ENCODE measurements at places on chromosomes 7 and 10.

GRCh38 chr7:96700516-96700915, 9.1 kb downstream of the SEM1 start:
- DNase-seq = no peak

GRCh38 chr7:152660021-152660420, 15.9 kb downstream of the XRCC2 start:
- no peak for DNase-seq

- no peak for DNase-seq
These were observed 3.2 kb upstream of the ZNF775 start for GRCh38 chr7:150375662-150376521.

GRCh38 chr7:75995052-75995471, 667 bp upstream of the TMEM120A start:
- no peak for DNase-seq

GRCh38 chr7:3592401-3593134, 291.5 kb downstream of the SDK1 start:
- DNase-seq = peak; percentile 55

DNA sequence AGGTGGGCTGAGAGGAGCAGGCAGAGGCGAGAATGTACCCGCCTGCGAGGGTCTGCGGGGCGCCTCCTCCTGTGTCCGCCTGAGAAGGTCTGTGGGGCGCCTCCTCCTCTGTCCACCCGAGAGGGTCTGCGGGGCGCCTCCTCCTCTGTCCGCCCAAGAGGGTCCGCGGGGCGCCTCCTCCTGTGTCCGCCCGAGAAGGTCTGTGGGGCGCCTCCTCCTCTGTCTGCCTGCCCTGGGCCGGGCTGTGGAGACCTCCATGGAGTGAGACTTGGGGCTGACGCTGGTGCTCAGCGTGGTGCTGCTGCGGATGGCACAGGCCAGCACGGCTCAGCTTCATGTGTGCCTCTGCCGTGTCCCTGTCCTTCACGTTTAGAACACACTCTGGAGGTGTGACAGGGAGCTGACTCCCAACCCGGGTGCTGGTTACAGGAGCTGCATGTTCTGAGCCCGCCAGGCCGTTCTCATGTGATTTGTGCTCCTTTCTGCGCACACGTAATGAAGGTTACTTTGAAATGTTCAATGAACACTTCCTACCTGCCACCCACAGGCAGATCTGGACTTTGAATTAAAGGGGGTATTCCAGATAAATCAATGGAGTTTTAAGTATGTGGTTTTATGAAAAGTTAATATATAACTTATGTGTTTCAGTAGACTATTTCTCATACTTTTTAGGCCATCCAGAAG, 20.5 kb upstream of the GET4 start:
- DNase-seq = no peak

DNA sequence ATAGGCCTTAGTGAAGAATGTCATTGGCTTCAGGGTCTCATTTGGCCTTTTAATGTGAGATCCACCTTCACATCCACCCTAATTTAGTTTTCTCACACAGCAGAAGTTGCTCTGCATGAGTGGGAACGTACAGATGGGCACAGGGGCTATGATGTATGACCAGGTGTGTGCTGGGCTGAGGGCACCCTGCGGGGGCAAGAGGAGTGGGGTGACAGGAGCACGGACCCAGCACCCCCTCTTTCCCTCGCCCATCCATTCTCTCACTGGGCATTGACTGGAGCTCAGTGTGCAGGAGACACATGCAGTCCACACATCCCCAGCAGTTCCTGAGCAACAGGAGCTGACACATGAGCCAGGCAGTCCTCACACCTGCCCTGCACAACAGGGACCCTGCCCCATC, 95.1 kb upstream of the PPP2R2D start:
- no peak for DNase-seq

DNA sequence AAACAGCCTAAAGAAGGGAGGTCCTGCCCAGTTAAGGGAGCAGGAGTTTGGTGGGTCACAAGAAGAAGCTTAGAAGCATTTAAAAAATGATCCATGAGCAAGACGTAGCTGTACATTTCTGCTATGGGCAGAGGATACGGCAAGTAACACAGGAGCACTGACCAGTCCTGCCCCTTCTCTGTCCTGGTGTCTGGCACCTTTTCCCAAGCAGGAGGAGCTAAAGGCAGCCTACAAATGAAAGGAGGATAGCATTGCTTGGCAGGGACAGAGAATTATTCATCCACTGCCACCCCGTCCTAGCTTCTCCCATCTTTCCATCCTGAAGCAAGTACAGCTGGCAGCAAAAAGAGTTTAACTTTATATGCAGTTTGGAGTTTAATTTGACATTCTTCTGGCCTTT, 1077.6 kb downstream of the TYW1 start:
- DNase-seq = no peak

- no peak for DNase-seq
These were observed 53.3 kb upstream of the RABGEF1 start for GRCh38 chr7:66687186-66687585.

GRCh38 chr10:61417661-61418060, 35.5 kb downstream of the TMEM26 start:
- no peak for DNase-seq

GRCh38 chr10:31962826-31963588, 34.4 kb upstream of the ARHGAP12 start:
- DNase-seq = no peak

DNA sequence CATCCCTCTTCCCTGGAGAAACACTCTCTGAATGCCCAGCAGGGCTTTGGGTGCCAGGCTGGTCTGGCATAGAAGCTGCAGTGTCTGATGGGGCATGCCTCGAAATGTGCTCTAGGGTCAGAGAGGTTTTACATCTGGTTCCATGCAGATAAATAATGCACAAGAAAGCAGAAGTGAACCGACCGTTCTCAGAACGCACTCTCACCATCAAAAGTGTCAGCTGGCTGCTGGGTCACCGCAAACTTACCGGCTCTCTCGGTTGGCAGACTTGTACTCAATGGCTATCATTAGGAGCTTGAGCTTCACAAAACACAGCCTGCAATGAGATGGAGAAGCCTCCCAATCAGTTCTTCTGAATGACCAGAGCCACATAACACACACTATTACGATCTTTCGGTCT, 610.0 kb downstream of the KCNMA1 start:
- DNase-seq = no peak

DNA sequence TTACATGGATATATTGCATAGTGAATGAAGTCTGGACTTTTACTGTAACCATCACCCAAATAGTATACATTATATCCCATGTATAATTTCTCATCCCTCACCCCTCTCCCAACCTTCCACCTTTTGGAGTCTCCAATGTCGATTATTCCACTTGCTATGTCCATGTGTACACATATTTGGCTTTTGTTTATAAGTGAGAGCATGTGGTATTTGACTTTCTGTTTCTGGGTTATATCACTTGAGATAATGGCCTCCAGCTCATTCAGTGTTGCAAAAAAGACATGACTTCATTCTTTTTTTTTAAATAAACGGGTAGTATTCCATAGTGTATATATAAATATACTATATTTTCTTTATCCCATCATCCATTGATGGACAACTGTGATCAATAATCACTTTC, 288.6 kb upstream of the BMPER start:
- DNase-seq = no peak

DNA sequence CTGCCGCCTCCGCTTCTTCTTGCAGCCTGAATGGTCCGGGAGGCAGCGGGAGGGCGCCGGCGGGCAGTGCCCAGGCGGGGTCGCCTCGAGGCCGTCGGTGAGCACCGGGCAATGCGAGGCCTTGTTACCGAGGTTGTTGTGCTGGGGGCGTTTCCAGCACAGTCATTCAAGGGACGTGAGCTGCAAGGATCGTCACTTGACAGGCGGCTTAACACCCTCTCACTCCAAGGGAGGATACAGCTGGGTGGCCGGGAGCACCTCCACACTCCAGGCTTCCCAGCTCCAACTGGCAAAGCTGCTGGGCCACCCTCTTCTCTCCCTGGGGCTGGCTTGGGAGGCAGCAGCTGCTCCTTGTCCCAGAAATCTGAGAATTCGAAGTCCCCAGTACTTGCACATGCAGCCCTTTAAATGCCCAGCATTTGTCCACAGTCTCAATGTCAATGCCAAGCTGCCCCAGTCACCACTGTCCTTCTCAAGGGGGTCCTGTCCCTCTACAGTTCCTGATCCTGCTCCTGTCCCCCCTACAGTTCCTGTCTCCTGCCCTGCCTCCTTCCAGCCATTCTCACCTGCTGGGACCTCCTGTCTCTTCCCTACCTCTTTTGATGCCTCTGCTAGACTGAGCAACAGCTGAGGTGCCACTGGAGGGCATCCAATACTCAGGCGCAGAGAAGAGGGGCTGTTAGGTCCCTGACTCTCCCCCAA, 4.4 kb upstream of the HOXA11 start:
- no peak for DNase-seq

All from NCI-H1930 (cell line).